ENCODE measurements at places on chromosomes 2 and 18.
A peak's percentile ranks its signal among the peaks of the same experiment; 100 is the strongest.

- no peak for DNase-seq
These were observed 12.3 kb upstream of the SETBP1 start for GRCh38 chr18:44668270-44668975.

GRCh38 chr2:177633111-177633510 lies 240.5 kb downstream of the AGPS start:
- no peak for DNase-seq

DNA sequence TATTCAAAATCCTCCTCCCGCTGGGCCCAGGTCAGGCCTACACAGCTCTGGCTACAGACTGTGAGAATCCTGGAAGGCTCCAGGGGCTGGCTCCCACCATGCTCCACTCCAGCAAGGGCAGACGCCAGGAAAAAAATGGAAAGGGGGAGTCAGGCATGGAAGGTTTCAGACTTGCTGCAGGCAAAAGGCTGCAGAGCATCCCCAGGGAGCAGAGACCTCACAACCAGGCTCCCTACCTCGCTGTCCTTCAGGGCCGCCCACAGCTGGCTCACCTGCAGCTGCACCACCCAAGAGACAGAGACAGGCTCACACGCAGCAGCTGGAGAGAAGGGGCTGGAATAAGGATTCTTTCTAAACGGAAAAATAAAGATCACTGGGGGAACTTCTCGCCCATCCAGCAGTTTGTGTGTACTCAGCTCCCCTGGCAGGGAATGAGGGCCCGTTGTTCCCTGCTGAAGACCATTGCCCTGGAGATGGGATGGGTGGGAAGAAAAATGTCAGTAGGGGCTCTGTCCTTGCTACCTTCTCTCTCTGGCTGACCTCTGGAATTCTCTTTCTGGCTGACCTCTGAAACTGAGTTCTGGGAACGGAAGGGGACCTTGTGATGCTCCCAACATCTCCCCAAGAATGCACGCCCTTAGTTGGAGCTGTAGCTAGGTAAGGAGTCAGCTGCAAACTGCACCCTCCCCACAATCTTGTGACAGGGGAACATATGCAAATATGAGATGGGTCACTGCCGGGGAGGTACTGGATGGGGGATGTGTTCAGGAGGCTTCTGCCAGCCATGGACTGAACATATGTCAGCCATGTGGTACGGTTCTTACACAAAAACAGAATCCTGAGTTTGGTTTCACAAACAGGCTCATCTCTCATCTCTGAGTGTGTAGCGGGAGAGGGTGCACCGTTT lies 34.5 kb downstream of the BCL2 start:
- no peak for DNase-seq

- peak; percentile 9 for DNase-seq
These were observed 126.4 kb upstream of the MGAT5 start for GRCh38 chr2:134127496-134127895.

- no peak for DNase-seq
These were observed 23.9 kb upstream of the CRACDL start for GRCh38 chr2:98959810-98960507.

GRCh38 chr2:239312081-239312511 lies 88.7 kb downstream of the HDAC4 start:
- no peak for DNase-seq

- no peak for DNase-seq
These were observed 113.2 kb downstream of the USP34 start for GRCh38 chr2:61357681-61358080.

DNA sequence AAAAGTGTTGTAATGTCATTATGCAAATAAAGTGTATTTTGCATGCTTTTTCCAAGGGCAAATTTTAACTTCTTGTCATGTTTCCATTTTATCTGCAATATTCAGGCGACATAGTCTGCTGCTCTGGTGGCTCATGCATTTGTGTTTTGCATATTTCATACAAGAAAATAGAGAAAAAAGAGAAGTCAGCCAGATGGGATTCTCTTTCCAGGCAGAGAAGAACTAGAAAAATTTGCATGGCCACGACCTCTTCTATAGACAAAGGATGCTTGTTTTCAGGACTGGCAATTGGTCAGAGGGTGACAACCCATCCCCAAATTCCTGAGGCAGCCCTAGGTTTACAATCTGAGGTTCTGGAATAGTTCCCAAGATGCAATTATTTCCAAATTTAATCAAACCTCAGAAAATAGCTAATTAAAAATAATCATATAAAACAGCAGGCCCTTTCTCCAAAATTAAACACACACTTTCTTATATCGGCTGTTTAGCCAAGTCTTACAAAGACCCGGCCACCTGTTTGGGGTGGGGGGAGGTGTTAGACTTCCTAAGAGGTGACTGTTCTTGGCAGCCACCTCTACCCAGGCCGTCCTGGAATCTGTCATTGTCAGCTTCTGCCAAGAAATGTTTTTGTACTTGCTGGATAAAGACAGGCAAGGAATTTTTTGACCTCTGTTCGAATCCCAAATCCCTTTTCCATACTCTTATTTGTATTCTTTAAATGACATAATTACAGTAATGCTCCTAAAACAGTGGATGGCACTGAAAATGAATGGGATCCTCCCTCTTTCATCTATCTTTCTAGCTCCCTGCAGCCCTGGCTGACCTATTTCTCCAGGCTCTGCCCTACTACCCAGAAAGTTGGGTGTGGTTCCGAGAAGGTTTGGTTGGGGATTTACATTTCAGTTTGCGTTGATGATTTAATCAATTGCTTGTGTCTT lies 20.8 kb upstream of the SOS1 start:
- no peak for DNase-seq
